ENCODE measurements at places on chromosomes 11 and 22. TPM values are rescaled to one million over a fixed set of nuclear protein-coding genes. Genes with fewer than 3 reads are reported as not detected.

SEPTIN3 gene
- total RNA-seq: under 0.01 TPM

HTR3A gene
- not detected for total RNA-seq

IL17REL gene
- total RNA-seq: not detected

SLC22A12 gene
- total RNA-seq: not detected

UPB1 gene
- not detected for total RNA-seq

OSBPL5 gene
- 32.9 TPM for total RNA-seq

FADS3 gene
- total RNA-seq: 49.6 TPM

APOL4 gene
- not detected for total RNA-seq

OR10A2 gene
- total RNA-seq: not detected

NAV2 gene
- total RNA-seq: 14.3 TPM

OR51E2 gene
- not detected for total RNA-seq

OR51A2 gene
- not detected for total RNA-seq

ARL14EP gene
- total RNA-seq: 10.8 TPM

BATF2 gene
- total RNA-seq: 1.3 TPM
